Stimulated activated CD4-positive, alpha-beta T cell treated with anti-CD3 and anti-CD28 coated beads, Interleukin-12 subunit alpha, Interleukin-12 subunit beta, amount 100 ng/mL, for 48 hours (primary cell): ENCODE measurements at places on chromosomes 5 and 9.
A peak's percentile ranks its signal among the peaks of the same experiment; 100 is the strongest.

GRCh38 chr5:92868442-92868841 is 712.6 kb downstream of the NR2F1-AS1 start:
- DNase-seq, result no peak

DNA sequence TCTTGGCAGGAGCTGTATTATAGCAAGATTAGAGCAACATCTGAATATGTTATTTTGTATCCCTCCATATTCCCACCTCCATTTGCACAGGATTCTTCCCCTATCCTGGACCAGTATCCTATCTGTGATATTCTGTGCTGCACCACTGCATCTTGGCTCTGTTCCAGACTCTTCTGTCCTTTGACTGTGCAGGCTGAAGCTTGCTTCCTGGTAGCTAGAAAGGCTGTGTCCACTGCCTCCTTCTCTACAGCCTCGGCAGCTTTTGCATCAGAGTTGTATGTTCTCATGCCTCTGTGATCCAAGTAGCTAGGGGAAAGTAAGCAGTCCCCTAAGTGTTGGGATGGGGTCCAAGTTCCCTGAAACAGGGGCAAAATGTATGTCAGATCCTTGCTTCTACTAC is 104.1 kb downstream of the GAS1 start:
- DNase-seq, result no peak

DNA sequence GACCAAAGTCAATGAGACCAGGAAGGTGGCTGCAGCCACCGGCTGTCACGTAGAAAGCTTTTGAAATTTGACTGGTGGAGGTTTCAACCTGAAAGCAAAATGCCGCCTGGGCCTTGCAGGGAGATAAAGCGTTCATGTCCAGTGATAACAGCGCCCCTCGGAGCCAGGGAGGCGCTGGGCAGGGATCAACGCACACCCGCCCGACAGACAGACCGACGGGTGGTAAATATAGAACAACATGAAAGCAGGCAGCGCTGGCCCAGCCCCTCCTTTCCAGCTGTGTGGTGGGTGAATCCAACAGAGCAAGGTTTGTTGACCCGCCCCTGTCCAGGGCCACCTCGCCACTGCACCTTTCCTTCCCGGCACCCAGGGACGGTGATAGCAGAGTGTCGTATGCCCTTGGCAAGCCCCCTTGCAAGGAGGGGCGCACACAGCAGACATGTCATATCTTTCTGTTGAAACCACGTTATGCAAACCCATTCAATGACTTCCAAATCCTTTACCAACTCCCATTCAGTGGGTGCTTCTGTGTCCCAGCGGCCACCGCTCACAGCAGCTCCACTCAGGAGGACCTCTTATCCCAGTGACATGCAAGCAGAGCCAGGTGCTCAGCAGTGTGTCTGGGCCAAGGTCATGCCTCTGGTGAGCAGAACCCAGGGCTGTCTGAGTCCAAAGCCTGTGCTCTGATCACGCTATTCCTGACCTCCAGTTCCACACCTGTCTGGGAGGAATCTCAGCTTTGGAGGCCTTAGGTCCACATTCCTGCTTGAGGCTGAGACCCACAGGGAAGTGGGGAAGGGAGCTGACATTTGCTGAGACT is 38.7 kb downstream of the NKX2-5 start:
- DNase-seq, result no peak

- no peak for DNase-seq
These were observed 58.3 kb downstream of the GPR107 start for GRCh38 chr9:130111786-130112537.

DNA sequence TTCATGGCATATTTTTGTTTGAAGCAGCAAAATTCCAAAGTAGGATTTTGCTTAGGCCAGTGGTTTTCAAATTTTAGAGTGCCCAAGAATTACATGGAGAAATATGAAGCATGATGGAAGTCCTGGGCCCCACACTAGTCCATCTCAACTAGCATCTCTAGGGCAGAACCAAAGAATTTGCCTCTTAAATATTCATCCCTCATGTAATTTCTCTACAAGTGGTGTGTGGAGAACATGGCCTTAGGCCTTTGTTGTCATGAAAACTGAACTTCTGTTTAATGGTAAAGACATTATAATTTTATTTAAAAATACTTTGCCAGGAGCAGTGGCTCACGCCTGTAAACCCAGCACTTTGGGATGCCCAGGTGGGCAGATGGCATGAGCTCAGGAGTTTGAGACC is 75.9 kb upstream of the CCNG1 start:
- DNase-seq, result no peak

GRCh38 chr9:4666042-4666699 is at the start of gene SPATA6L:
Gene SPATA6L (minus strand): TSS chr9:4666480. CDS start chr9:4666250, 230 bp downstream.
- DNase-seq, result peak; percentile 18

GRCh38 chr9:106632621-106633020 is 230.3 kb upstream of the ZNF462 start:
- no peak for DNase-seq

- no peak for DNase-seq
These were observed 124.5 kb downstream of the CDH12 start for GRCh38 chr5:22728610-22729009.

DNA sequence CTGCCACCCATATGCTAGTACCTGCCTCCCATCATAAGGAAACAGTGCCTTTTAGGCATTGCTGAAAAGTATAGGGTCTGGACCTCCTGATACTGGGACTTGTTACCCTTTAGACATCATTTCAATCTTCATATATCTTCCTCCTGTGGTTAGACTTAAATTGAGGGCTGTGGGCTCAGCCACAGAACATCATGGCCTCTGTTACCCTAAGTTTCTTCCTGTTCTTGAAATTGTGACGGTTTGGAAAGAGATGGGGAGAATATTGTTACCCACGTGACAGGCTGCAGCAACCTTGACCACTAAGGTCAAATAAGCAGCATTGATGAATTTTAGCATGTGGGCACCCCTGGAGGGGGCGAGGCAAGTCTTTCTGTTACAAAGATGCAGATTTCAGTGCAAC is 87.7 kb downstream of the PDE8B start:
- no peak for DNase-seq

DNA sequence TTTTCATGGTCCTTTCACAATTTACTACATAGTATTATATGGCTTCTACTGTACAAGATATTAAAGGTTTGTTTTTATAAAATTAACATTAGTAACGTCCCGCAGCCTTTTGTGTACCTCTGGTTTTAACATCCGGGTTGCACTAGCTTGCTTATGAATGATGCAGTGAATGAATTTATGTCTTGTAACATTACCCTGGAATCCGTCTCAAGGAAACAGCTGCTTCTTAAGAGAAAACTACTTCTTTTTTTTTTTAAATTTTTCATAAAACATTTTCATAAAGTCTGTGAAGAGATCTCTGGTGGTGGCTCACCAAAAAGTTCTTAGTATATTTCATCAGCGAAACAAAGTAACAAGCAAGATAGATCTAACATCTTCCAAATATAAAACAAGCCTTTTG is 23.6 kb downstream of the MARCHF3 start:
- no peak for DNase-seq

DNA sequence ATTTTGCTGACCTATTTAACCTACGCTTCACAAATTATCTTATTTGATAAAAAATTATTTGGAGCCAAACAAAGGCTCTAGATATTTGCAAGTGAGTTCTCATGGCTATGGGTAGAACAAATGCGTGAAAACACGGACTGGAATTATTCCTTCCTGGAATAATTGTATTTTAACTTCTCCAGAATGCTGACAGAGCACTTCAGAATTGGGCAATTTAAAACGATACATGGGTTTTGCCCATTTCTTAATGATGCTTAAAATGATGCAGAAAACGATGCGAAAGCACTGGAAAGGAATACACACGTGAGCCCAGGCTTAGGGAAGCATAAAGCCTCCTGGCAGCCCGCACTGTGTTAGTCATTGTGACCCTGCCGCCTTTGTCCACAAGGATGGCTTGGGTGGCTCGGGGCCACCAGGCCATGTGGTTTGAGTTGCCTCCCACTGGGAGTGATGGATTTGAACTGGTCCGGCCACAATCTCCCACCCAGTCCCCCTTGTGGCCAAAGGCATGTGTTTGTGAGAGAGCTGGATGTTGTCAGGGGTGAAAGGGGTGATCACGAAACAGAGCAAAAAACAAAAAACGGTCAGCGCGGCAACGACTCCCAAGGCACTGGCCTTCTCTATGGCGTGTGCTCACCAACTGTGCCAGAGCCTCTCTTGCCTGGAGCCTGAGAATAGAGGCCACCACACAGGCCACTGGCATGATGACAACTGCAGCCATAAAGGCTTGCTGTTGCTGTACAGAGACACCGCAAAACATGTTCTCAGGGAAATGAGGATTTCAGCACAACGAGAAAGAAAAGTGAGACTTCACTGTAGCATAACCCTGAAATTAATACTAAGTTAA is 234.2 kb upstream of the ADAMTS16 start:
- no peak for DNase-seq

DNA sequence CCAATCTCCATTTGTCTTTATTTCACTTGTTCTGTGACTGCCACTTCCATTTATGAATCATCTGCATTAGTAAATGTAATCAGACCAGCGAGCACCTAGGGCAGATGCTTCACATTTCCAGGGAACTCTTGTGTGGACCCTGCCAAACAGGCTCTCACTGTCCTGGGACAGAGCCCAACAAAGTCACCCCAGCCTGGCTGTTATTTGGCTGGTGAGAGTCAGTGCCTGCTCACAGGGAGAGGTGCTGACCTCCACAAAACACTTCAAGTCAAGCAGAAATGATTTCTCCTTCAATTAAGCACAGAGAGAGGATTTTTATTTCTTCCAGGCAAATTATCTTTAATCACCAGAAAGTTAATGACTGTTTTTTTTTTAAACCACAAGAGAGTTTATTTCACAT is 568.0 kb downstream of the MTRR start:
- DNase-seq, result no peak

DNA sequence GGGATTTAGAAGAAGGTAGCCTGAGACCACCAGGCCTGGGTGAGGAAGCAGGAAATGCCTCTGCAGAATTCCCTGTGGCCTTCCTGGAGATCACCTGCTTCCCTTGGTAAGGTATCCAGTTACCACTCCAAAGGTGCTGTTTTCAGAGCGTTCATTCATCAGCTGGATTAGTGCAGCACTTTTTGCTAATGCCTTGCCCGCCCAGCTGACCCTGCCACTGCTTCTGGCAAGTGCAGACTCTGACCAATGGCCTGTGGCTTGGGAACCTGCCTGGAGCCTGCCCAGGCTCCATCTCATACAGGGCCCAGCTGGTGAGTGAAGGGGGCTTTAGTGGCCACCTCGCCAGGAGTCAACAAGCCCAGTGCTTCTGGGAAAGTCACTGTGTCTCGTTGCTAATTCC is 48.6 kb downstream of the FOXI1 start:
- DNase-seq, result no peak

DNA sequence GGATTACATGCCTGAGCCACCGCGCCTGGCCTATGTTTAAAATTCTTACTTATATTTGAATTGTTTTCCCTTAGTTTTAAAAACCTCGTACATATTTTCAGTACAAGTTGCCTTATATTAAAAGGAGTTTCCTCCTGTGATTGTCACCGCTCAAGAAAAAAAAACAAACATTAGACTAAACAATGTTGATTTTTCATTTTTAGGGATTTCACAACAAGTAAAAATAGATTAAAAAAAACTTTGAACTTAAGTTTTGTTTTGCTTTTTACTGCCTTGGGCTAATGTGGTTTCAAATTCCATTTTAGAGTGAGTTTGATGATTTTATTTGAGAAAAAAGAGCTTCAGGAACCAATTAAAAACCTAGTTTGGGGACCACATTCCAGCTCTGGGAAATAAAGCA is 1196.6 kb upstream of the CDH18 start:
- no peak for DNase-seq

GRCh38 chr5:133928587-133929393 is 39.6 kb downstream of the C5orf15 start:
- no peak for DNase-seq

DNA sequence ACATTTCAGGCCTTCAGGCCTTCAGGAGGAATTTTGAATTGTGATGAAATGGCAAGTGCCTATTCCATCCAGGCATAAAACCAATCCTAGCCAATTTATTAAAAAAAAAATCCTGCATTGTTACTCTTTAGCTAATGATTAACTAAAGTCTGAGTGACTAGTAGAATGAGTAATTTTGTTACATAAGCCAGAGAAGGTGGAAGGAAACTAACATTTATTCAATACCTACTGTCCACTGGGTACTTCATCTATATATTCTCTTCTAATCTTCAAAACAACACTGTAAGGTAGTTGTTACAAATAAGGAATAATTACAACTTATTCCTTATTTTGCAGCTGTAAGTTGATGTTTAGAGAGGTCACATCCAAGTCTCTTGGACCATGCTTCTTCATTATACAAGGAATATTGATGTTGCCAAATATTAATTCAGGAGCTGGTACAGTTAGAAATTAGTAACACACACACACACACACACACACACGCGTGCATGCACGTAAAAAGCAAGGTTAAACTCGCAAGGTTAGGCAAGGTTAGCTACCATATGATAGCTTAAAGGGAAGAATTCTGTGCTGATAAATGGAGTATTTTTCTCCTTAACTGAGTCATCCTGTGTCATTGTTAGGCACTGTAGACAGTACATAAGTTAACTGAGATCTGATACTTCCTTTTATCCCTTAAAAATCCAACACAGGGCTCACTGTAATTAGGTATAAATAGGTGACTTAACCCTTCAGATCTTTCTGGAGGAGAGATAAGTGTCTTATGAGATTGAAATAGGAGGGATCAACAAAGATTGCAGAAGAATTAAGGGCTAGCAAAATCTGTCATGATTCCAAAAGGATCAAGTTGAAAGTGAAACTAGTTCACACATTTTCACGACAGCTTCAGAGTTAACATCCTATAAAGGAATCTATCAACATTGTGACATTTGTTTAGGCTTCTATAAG is 596.9 kb downstream of the PDE4D start:
- no peak for DNase-seq

GRCh38 chr5:158135682-158136179 is 276.8 kb upstream of the CLINT1 start:
- no peak for DNase-seq
